Activated T-helper 2 cell treated with anti-CD3 and anti-CD28 coated beads, Interferon-gamma antibody, Interleukin-2, Interleukin-4, amounts not matched to agents 10 μg/mL and 5 μg/mL and 100 μg/mL, durations not matched to agents 14 hours and 24 hours and 36 hours (primary cell): ENCODE measurements at places on chromosomes 12 and 14.

GRCh38 chr14:36663404-36664321, 2.0 kb downstream of the PAX9 start:
- H3K27ac ChIP-seq: no peak overlapping the region
- H3K27me3 ChIP-seq: peaks cover 88% of the 10 kb centered on the region
- no peak overlapping the region for H3K4me3 ChIP-seq
- H3K4me1 ChIP-seq: peaks cover 13% of the 10 kb centered on the region
- DNase-seq: no peak
- peaks cover 3% of the 10 kb centered on the region for H3K36me3 ChIP-seq

DNA sequence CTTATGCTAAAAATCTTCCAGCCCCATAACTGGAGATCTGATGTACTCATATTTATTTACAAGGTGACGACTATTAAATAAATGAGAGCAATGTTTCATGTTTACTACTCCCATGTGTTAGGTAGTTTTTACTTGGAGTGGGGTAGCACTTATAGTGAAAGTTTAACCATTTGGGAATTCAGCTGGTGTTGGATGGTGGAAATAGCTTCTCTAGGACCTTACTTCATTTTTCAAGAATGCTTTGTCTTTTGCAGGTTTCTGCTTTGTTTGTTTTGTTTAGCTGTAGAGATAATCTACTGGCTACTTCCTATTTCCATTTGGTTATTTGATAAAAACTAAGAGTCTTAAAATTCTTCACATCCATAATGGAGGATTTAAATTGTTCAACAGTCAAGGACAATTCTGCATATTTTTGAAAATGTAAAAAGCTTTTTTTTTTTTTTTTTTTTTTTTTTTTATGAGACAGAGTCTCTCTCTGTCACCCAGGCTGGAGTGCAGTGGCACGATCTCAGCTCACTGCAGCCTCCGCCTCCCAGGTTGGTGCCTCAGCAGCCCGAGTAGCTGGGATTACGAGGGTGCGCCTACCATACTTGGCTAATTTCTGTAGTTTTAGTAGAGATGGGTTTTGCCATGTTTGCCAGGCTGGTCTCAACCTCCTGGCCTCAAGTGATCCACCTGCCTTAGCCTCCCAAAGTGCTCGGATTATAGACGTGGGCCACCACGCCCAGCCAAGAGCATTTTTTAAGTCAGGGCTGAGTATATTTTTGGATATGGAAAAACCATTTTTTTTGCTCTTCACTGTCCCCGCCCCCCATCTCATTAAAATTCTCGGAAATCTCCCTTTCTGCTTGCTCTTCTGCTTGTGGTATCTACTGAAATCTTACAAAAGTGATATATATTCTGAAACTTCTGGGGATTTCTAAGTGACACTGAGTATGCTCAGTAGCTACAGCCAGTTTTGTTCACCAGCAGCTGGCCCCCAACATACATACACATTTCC, 1.4 kb upstream of the ABCD2 start:
- peaks cover 13% of the 10 kb centered on the region for H3K36me3 ChIP-seq
- H3K27me3 ChIP-seq: no peaks in the 10 kb centered on the region
- H3K27ac ChIP-seq: no peak overlapping the region
- H3K4me1 ChIP-seq: peaks cover 28% of the 10 kb centered on the region

DNA sequence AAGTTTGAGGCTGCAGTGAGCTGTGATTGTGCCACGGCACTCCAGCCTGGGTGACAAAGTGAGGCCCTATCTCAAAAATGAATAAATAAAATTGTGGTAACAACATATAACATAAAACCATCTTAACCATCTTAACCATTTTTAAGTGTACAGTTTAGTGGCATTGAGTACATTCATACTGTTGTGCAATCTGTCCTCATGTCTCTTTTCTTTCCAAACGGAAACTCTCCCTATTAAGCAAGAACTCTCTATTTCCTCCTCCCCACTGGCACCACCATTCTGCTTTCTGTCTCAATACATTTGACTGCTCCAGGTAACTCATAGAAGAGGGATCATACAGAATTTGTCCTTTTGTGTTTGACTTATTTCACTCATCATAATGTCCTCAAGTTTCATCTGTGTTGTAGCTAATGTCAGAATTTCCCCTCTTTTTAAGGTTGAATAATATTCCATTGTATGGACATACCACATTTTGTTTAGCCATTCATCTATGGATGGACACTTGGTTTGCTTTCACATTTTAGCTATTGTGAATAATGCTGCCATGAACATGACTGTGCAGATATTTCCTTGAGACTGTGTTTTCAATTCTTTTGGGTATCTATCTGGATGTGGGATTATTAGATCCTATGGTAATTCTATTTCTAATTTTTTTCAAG, 4.4 kb upstream of the MARK3 start:
- H3K27me3 ChIP-seq: peaks cover 6% of the 10 kb centered on the region
- peaks cover 15% of the 10 kb centered on the region for H3K4me1 ChIP-seq
- no peak overlapping the region for H3K27ac ChIP-seq

- H3K36me3 ChIP-seq: peaks cover 47% of the 10 kb centered on the region
- DNase-seq: no peak
- no peak overlapping the region for H3K4me3 ChIP-seq
- H3K27ac ChIP-seq: no peak overlapping the region
Observed at GRCh38 chr12:82351390-82351789, 6.8 kb downstream of the CCDC59 start.

- no peaks in the 10 kb centered on the region for H3K36me3 ChIP-seq
- no peaks in the 10 kb centered on the region for H3K27me3 ChIP-seq
- DNase-seq: no peak
Observed at GRCh38 chr12:115332945-115333344, 649.0 kb upstream of the TBX3 start.
